Left lung (tissue), 14 donors: ENCODE measurements at places on chromosomes 1 and 21. TPM values are rescaled to one million over a fixed set of nuclear protein-coding genes. Genes with fewer than 3 reads are reported as not detected.

GRCh38 chr1:193538003-193538354 lies 351.6 kb upstream of the B3GALT2 start:
- H3K4me1 ChIP-seq, result no peaks in the 10 kb centered on the region
- H3K27me3 ChIP-seq, result no peaks in the 10 kb centered on the region
- H3K27ac ChIP-seq, result no peak overlapping the region
- no peak for DNase-seq
- H3K36me3 ChIP-seq, result no peaks in the 10 kb centered on the region

GRCh38 chr1:224132901-224133300 lies 19.0 kb downstream of the FBXO28 start:
- H3K4me1 ChIP-seq, result no peaks in the 10 kb centered on the region
- no peak overlapping the region for H3K4me3 ChIP-seq
- peaks cover 70% of the 10 kb centered on the region for H3K36me3 ChIP-seq
- H3K27me3 ChIP-seq, result no peaks in the 10 kb centered on the region

Gene C4BPA
- 32.1 TPM for total RNA-seq

Gene ADAM30
- not detected for total RNA-seq

GRCh38 chr21:24852610-24853195 lies 754.6 kb downstream of the MRPL39 start:
- H3K27ac ChIP-seq, result no peak overlapping the region
- no peaks in the 10 kb centered on the region for H3K4me1 ChIP-seq
- H3K27me3 ChIP-seq, result no peaks in the 10 kb centered on the region
- H3K4me3 ChIP-seq, result no peak overlapping the region

DNA sequence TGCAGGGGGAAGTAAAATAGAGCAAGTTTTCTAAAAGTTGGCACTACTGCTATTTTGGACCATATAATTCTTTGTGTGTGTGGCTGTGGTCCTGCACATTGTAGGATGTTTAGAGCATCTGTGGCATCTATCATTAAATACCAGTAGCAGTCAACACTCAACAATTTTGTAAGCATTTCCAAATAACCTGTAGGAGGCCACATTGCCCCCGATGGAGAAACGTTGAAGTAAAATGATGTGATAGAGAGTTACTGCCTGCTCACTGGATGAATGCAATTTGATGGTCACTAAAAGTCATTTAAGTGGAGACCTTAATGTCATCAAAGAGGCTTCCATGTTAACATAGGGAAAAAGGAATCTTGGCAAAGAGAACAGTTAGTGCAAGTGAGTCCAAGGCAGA lies 560.8 kb downstream of the NEGR1 start:
- H3K4me1 ChIP-seq, result no peaks in the 10 kb centered on the region
- H3K36me3 ChIP-seq, result no peaks in the 10 kb centered on the region
- H3K4me3 ChIP-seq, result no peak overlapping the region
- H3K27me3 ChIP-seq, result no peaks in the 10 kb centered on the region
- no peak overlapping the region for H3K27ac ChIP-seq
- DNase-seq, result no peak

- H3K4me3 ChIP-seq, result no peak overlapping the region
- no peaks in the 10 kb centered on the region for H3K4me1 ChIP-seq
- DNase-seq, result no peak
Measured at GRCh38 chr1:48684381-48684780, 92.3 kb downstream of the BEND5 start.

DNA sequence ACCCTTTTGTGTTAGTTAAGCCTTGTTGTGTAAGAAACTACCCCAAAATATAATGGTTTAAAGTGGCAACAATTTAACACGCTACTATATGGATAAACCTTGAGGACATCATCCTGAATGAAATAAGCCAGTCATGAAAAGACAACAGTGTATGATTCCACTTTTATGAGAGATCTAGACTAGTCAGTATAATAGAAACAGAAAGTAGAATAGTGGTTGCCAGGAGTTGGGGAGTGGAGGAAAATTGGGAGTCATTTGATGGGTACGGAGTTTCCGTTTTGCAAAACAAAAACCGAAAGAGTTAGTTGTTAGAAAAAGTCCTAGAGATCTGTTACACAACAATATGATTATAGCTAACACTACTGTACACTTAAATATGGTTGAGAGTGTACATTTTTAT lies 16.0 kb upstream of the CHIA start:
- no peak overlapping the region for H3K4me3 ChIP-seq
- DNase-seq, result no peak
- H3K27ac ChIP-seq, result peak overlapping the region; percentile 37

DNA sequence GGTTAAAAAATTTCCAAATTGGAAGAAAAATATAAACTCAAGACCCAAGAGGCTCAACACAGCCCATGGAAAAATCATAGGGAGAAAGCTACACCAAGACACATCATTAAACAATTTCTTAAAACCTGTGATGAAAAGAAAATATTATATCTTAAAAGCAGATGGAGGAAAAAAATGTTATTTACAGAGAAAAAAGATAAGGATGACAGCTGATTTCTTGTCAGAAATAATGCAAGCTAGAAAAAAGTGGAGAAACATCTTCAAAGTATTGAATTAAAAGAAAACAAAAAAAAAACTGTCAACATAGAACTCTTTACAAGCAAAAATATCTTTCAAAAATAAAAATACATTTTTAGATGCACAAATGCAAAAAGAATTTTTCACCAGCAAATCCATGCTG lies 930.5 kb downstream of the ADGRL2 start:
- no peak overlapping the region for H3K4me3 ChIP-seq
- DNase-seq, result no peak
- H3K27me3 ChIP-seq, result no peaks in the 10 kb centered on the region
- H3K36me3 ChIP-seq, result no peaks in the 10 kb centered on the region
- H3K27ac ChIP-seq, result no peak overlapping the region

DNA sequence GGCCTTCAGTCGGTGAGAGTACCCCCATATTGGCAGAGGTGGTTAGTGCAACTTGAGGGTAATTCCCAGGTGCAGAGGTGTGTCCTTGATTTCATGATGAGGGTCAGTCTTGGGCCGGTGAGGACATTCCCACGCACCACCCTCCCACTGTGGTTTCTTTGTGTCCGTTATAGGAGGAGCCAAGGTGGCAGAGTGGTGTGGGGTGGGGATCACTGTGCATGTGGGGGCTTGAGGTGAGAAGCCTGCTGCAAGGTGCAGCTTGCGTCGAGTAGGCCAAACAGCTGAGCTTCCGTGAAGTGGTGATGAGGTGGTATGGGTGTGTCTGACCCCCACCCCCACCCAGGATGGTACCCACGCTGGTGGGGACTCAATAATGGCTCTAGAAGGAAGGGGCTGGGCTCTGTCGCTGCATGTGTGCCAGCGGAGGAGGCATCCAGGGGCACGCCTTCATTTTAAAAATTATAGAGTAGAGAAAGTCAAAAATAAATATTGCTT lies 6.2 kb downstream of the PTPRF start:
- DNase-seq, result no peak
- H3K36me3 ChIP-seq, result no peaks in the 10 kb centered on the region
- no peak overlapping the region for H3K27ac ChIP-seq

- H3K27me3 ChIP-seq, result no peaks in the 10 kb centered on the region
- no peak for DNase-seq
- no peak overlapping the region for H3K4me3 ChIP-seq
- no peaks in the 10 kb centered on the region for H3K4me1 ChIP-seq
Measured at GRCh38 chr1:72662918-72663317, 380.6 kb upstream of the NEGR1 start.

Gene KRTAP22-2
- total RNA-seq, result not detected

GRCh38 chr1:36824390-36824861 lies 209.9 kb downstream of the GRIK3 start:
- no peak overlapping the region for H3K4me3 ChIP-seq
- no peaks in the 10 kb centered on the region for H3K4me1 ChIP-seq
- H3K27ac ChIP-seq, result no peak overlapping the region

DNA sequence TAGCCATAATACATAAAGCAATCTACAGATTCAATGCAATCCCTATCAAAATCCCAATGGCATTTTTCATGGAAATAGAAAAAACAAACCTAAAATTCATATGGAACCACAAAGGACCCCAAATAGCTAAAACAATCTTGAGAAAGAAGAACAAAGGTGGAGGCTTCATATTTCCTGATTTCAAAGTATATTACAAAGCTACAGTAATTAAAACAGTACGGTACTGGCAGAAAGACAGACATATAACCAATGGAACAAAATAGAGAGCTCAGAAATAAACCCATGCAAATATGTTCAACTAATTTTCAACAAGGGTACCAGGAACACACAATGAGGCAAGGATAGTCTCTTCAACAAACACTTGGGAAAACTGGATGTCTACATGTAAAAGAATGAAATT lies 87.0 kb downstream of the DENND1B start:
- H3K4me3 ChIP-seq, result no peak overlapping the region
- no peaks in the 10 kb centered on the region for H3K4me1 ChIP-seq
- H3K36me3 ChIP-seq, result no peaks in the 10 kb centered on the region

Gene DNAJC28
- 1.6 TPM for total RNA-seq

Gene A3GALT2
- total RNA-seq, result not detected

GRCh38 chr1:208071435-208072031 lies 160.6 kb upstream of the CD34 start:
- peaks cover 79% of the 10 kb centered on the region for H3K36me3 ChIP-seq
- no peak overlapping the region for H3K4me3 ChIP-seq
- H3K27ac ChIP-seq, result no peak overlapping the region
- H3K27me3 ChIP-seq, result no peaks in the 10 kb centered on the region
- DNase-seq, result no peak
- no peaks in the 10 kb centered on the region for H3K4me1 ChIP-seq
